Progenitor cell of endocrine pancreas (in vitro differentiated cells): ENCODE measurements at places on chromosomes 3 and 15.

DNA sequence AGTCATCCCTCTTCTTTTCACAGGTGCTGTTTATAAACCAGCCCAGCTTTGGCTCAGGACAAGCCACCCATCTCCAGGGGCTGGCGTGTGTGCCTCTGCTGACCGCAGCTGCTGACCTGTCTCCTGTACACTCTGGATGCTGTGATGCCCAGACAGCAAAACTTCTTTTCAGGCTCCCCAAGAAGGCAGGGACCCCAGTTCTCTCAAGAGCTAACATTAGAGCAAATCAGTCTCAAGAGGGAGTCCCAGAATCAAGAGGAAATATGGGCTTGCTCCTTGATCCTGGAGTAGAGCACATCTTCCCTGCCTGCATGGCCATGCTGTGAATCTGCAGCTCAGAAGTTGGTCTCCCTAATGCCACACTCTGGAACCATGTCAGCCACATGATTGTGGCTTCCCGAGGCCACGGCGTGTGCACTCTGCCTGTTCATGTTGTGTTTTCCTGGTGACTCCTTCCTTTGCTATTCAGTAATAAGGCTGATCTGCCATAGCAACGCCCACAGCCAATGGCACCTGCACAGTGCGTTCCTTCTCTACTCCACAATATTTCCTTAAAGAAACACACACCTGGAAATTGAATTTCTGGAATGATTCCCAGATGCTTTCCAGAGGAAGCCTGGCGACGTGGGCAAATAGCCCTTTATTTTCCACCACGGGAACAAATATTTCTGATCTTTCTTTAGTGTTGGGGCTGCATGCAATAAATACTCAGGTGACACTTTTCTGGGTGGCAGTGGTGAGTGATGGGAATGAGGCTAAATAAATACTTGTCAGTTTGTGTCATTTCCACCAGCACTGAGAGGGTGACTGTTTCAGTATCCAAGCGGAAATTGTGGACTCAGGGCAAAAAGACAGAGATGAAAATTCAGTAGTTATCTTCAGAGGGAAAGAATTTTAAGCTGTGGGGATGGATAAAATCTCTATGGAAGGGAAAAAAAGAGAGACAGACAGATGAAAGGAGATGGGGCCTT, 21.9 kb upstream of the THSD4 start:
- DNase-seq, result no peak

- no peak for DNase-seq
Measured at GRCh38 chr3:97910931-97911351, 61.3 kb downstream of the RIOX2 start.

DNA sequence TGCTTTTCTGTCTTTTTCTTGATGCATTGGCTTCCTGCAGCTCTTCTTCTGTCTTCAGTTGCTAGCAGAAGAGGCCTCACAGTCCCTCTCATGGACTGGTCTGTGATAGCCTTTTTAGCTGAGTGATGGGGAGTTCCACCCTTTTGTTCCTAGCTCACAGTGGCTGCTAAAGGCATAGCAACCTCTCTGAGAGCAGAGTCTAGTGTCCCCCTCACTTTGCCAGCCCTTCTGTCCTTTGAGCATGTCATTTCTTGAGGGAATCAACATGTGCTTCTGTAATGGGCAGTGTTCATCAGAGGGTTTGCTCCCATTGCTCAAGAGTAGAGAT, 44.4 kb downstream of the GAP43 start:
- DNase-seq, result no peak

DNA sequence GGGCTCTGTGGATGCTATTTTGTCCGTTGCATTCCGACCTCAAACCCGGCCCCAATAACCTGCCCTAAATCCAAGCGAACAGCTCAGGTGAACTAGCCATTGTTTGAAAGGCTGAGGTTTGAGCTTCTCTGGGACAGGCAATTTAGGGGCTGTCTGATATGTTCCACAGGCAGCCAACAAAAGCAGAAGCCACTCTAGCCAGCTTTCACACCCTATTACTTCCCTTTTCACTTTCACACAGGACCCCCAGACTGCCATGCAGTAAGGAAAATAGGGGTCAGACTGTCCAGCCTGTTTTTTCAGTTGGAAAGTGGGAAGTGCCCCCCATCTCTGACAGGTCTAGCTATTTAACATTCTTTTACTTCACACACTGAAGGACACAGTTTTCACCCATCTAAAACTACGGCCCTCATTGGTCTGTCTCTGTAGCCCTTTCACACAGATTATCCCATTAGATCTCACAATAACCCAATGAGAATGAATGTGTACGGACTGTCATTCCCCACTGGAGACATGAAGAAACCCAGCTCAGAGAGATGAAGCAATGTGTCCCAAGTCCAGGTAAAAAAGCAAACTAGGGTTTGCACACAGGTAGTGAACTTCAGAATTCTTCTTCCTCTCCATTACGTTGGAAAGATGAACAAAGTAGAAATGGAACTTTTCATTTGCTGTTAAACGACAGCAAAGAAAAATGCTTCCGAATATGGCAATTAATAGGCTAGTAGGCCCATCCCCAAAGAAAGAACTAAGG, 1.9 kb downstream of the CCDC12 start:
- no peak for DNase-seq

DNA sequence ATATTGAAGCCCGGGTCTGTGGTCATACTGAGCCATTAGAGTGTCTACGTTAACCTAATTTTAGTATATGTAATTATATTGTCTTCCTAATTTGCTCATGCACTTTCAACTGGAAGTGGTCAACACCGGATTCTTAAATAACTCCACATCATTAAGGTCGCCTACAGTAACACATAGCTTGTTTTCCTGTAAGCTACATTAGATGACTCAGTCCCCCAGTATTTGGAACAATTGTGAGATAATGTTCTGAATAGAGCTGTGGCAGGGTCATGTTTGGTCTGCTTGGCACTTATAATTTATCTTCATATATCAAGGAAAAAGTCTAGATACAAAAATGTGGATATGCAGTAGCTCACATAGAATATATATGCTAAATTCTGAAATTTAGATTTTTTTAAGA, 486.2 kb downstream of the IGSF11 start:
- no peak for DNase-seq

DNA sequence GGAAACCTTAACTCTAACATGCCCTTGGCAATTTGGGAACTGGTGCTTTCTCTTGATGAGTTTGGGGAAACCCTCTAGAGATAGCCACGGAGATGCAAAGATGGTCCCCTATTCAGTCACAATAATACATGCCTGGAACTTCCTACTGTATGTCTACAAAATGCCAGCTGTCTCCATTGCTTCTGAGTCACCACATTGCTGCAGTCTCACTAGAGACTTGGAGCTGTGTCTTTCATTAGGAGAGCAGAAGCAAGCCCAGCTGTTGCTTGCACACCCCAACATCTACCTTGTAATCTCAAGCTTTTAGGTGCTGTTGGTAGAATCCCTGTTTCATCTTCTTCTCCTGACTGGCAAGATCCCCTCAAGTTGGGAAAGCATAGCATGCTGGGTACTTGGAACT, 261.0 kb downstream of the ADAMTSL3 start:
- no peak for DNase-seq

GRCh38 chr3:31823184-31823583, 157.9 kb downstream of the OSBPL10 start:
- no peak for DNase-seq

DNA sequence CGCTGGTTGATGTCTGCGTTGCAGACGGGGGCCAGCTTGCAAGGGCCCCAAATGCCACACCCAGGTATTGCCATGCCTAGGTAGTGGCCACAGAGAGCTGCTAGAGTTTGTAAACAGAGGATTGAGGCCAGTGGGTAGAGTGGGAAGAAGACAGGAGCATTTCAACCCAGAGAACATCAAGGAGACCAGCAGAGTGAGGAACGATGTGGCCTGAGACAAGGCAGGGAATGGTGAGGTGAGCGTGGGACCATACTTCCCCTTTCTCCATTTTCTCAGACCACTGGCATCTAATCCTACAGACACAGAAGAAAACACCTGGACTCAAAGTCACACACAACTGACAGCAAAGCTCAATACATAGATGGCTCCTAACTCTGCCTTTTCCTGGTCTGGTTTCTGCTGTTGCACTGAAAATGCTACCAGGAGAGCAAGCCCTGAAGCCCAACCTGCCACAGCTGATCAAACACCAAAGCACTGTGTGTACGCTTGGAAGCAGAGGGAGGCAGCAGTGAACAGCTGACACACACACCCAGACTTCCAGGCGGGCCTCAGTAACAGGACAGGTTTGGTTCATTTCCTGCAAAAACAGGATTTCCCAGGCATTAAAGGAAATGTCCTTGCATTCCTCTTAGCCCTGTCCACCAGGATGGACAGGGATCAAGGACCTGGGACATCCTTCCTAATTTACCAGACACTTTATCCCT, 1.6 kb downstream of the FAM174B start:
- DNase-seq, result no peak
